NCI-H1436 (cell line): ENCODE measurements at places on chromosomes 3 and 15.

- no peak for DNase-seq
These were observed 102.4 kb downstream of the FMN1 start for GRCh38 chr15:33091983-33092693.

DNA sequence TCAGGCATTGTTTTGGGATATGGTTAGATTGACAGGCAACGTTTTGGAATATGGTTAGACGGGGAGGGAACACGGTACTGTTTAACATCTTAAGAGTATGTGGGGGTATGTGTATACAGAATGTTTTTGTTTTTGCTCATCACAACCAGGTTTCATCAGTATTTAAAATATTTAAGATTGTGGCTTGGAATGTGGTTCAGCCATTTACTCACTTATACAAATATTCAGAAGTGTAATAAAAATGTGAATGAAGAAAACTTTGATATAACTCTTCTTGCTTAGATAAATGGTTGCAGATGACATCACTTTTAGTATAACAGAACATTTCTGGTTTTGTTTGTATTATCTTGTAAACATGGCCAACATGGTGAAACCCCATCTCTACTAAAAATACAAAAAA is 3.9 kb upstream of the PAK2 start:
- DNase-seq, result no peak

DNA sequence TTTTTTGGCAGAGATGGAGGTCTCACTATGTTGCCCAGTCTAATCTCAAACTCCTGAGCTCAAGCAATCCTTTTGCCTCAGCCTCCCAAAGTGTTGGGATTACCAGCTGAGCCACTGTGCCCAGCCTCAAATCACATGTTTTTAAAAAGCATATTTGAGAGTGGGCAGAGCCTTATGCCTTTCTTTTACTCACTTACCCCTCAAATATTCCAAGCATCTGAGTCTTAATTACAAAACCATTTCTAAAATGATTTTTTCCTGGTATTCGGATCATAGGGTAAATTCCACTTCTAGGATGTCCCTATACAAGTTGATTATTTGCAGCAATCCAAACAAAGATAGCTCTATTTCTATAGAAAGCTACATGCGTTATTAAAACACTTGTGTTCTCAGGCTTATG is 106.1 kb downstream of the RFTN1 start:
- DNase-seq, result no peak

DNA sequence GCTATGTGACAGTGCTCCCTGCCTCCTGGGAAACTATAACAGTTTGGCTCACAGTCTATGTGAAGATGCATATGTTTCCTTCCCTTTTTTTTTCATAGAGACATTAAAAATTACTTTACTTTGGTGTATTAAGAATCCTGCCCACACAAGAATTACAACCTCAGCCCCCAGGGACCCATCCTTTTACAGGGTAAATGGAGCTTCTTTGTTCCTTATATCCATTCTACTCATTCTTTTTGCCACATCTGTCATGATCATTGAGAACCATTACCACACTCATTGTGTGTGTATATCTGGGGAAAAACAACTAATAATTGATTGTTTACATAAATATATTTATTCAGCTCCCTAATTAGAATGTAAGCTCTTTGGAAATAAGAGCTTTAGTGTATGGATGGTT is 157.4 kb downstream of the SSR3 start:
- no peak for DNase-seq

- DNase-seq, result no peak
These were observed 120.0 kb downstream of the TMCO5A start for GRCh38 chr15:38054488-38054887.
